ENCODE measurements at places on chromosomes 7 and 10.

GRCh38 chr10:30309403-30309802 is 39.7 kb downstream of the MTPAP start:
- no peak for DNase-seq

DNA sequence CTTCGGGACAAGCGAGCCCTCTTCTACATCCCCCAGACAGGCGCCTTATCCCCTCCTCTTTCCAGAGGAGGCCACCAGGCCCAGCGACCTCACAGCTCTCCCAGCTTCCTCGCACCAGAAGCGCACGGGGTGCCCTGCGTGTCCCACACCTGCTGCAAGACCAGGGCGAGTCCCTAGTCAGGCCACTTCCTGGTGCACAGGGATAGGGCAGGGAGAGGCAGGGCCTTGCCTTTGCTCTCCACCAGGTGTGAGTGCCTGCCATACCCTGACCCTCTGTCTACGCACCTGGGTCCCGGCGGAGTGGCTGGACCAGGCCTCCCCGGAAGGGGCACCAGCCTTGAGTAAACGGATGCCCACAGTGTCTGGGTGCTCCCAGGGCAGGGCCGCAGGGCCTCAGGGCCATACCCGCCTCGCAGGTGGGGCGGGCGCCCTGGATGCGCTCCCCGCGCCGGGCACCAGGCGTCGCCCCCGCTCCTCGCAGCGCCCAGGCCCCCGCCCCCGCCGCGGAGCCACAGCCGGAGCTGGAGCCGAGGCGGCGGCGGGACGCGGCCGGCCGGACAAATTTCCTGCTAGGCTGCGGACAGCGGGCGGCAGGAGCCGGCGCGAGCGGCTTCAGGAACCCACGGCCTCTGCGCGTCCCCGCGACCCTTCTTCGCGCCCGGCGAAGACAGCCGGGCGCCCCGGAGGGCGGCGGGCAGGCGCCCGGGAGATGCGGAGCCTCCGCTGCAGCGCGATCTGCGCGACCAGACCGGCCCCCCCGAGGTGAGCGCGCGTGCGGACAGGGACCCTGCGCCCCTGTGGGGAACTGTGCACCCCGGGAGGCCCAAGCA is at the start of gene PTPRE:
PTPRE (plus strand) TSS at position 556 of the 830 bp plus-strand sequence. CDS start 133,779 bp downstream, outside the sequence.
- DNase-seq, result no peak

DNA sequence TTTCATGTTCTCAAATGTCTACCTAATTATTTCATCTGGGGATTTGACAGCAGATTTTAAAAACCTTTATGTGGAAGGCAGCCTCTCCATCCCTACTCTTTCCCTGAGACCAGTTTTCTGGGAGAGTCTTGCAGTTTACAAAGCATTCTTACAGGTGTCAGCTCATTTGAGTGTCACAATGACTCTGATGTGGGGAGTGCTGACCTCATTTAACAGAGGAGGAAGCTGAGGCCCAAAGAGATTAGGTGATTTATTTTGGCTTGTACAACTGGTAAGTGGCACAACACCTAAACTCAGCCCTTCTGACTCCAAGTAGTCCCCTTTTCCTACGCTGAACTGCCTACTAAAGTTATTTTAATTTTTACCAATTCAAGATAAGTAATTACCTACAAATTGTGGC is 33.3 kb upstream of the MAT1A start:
- no peak for DNase-seq

GRCh38 chr7:76293407-76293901 is 9.0 kb upstream of the HSPB1 start:
- DNase-seq, result no peak

- DNase-seq, result no peak
These were observed 15.5 kb upstream of the MICALL2 start for GRCh38 chr7:1474736-1475135.

DNA sequence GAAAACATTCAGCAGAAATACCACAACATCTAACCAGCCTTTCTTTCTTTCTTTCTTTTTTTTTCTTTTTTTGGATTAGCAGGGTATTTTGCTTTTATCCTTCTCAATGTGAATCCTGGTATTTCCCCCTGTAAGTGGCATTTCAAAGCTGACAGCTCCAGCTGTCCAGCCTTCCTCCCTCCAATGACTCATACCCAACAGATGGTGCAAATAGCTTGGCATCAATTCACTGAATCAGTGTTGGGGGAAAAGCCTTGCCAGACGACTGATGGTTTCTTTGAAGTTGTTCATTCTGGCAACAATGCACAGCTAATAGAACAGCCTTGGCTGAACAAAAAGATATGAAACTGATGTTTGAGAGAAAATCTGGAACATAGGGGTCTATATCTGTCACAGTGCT is 316.8 kb upstream of the STEAP1 start:
- DNase-seq, result no peak

DNA sequence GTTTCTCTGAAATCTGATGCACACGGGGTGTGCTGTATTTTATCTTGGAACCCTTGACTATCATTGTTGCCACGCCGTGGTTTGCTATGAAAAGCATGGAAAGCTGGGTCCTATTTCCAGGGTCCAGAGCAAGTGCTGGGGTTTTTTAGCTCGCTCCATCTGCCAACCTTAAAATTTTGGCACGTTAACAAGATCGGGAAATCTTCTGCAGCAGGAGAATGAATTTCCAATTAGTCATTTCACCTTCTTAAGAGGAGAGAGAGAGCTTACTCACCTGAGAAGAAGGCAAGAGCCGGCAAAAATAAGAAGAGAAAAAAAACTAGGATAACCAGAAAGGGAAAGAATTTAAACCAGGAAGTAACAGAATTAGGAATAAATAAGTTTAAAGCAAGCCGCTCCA is 223.6 kb upstream of the CELF2 start:
- no peak for DNase-seq

DNA sequence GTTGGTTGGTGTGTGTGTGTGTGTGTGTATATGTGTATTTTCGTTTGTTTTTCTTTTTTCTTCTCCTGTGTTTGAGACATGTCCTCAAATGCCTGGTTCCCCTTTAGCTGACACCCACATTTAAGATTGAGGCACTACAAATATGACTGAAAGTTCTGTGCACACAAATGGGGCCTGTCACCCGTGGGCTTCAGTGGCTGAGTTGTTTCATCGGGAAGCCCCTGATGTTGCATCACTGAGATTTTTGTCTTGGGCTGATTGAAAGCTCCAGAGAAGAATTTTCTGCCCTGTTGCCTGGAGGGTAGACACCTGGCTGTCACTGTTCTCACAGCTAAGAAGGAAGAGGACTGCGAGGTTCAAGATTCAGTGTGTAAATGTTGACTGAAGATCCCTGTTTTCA is 283.8 kb upstream of the C7orf33 start:
- no peak for DNase-seq

DNA sequence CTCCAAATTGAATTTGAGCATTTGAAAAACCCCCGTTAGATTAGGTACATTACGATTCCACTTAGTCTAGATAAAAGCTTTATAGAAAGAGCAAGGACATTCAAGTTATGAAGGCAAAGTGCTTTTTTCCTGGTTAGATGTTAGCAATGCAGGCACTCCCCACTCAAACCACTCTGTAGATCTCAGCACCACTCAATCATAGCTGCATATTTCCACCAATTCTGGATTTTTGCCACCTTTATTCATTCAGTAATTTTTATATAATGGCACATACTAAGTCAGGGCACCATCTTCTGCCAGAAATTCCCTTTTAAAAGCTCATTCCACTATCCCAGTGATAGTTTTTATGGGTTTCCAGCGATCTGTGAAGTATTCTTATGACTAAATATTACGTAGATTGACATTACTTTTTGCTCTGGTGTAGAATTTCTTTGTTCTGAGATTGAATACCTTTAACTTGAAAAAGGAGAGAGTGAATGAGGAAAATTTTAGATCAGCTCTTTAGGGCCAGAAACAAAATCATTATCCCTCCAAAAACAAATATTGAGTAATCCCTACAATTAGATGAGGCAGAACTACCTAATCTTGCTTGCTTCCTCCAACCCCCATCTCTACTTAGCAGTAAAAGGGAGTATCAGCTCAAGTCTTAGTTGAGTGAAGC is 51.6 kb downstream of the RNLS start:
- DNase-seq, result no peak

GRCh38 chr10:43186150-43186549 is 47.9 kb downstream of the CSGALNACT2 start:
- no peak for DNase-seq

- no peak for DNase-seq
These were observed 30.9 kb upstream of the DKK1 start for GRCh38 chr10:52283174-52283573.

GRCh38 chr7:156732091-156732625 is 91.6 kb downstream of the RNF32 start:
- DNase-seq, result no peak

GRCh38 chr7:50342616-50343114 is 38.1 kb downstream of the IKZF1 start:
- DNase-seq, result no peak

- no peak for DNase-seq
These were observed 879.0 kb upstream of the CELF2 start for GRCh38 chr10:10138685-10139084.

GRCh38 chr10:110772454-110773025 is 99.2 kb upstream of the PDCD4 start:
- DNase-seq, result no peak

GRCh38 chr10:117222976-117223692 is 17.8 kb upstream of the SLC18A2 start:
- DNase-seq, result no peak

Measured in coronary artery (tissue), 2 donors.